NCI-H1092 (cell line): ENCODE measurements at places on chromosomes 1 and 21.

- no peak for DNase-seq
These were observed 114.8 kb upstream of the DPYD start for GRCh38 chr1:98035602-98036002.

DNA sequence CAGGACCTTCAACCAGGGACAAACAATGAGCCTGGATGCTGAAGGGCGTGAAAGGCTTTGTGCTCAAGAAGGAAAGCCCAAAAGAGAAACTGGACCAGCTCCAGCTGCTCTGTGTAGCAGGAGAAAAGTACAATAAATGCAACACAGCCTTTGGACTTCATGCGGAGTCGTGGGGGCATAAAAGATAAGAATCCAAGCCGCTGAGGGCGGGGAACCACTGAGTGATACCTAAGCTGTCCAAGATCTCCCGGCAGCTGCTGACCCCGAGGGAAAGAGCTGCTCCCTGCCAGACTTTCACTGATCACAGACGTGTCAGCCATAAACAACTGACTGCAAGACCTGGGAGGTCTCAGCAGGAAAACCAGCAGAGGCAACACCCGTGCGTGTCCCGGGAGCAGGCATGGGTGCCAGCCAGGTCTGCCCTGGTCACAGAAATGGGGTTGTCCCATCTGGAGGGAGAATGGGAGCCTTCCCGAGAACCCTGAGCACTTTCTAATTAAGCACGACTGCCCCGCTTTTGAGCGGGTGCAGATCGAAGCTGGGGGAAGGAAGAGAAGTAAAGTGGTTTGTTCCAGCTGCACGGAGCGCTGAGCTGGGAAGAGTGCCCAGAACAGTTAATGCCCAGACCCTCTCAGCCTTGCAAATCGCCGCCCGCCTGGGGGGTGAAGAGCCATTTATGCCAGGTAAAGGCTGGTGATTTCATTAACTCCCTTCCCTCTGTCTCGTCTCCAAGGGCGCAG, 68.3 kb upstream of the TARDBP start:
- DNase-seq = peak; percentile 98

DNA sequence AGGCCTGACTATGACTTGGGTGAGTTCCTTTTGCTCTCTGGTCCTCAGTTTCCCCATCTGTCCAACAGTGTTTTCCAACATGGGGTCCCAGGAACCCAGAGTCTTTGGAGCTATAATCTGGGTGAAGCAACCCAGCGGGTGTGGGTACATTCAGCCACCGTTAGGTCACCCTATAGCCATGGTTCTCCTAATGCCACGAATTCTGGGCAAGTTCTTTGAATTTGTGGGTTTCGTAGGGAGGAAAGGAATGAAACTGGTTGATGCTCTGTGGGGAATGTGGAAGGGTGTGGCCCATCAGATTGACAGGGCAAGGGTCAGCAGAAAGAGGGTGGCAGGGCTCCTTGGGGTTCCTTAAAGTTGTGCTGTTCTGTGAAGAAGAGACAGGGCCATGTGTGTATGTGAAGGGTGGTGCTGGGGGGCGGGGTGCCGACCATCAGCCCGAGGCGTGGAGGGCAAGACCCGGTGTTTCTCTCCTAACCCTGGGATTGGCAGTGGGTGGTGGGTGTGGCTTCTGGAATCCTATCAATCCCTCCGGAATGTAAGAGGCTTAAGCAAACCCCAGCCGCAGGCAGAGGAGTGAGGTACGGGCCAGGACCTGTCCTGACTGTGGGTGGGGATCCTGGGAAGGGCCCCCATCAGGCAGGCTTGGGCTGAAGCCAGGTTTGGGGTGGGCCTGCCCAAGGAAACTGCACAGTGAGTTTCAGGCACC, 35.5 kb upstream of the ZNF362 start:
- no peak for DNase-seq

GRCh38 chr1:156463874-156464273, 36.7 kb downstream of the MEF2D start:
- no peak for DNase-seq

GRCh38 chr1:44025816-44026215, 5.4 kb downstream of the SLC6A9 start:
- no peak for DNase-seq

DNA sequence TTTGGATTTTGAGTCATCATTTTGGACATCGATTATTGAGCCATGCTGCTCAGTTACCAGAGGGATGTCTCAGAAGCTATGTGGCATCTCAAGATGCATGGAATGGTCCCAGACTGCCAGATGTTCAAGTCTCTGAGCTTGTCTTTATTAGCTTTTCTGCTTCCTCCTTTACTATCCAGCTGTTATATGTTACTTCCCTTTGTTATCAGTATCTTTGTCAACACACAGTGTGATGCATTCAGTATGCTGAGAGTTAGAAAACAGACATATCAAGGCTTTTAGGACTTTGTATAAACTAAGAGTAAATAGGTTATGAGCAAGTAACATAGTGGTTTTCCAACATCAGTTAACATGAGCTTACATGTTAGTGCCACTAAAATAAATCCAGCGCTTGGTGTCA, 474.5 kb downstream of the DSCAM start:
- DNase-seq = no peak
